Fibroblast of pulmonary artery (primary cell): ENCODE measurements at places on chromosomes 1 and 21.
A peak's percentile ranks its signal among the peaks of the same experiment; 100 is the strongest.

- no peak for DNase-seq
Observed at GRCh38 chr1:213738658-213739057, 249.1 kb upstream of the PROX1 start.

DNA sequence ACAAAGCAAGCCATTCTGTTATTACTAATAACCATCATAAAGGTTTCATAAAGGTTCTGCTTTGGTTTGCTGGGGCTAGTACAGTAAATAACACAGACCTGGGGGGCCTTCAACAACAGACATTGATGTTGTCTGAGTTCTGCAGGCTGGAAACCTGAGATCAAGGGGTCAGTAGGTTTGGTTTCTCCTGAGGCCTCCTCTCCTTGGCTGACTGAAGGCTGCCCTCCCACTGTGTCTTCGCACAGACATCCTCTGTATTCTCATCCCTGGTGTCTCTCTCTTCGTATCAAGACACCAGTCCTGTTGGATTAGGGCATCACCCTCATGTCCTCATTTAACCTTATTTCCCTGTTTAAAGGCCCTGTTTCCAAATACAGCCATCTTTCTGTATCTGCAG is 37.3 kb downstream of the HUNK start:
- DNase-seq = no peak

DNA sequence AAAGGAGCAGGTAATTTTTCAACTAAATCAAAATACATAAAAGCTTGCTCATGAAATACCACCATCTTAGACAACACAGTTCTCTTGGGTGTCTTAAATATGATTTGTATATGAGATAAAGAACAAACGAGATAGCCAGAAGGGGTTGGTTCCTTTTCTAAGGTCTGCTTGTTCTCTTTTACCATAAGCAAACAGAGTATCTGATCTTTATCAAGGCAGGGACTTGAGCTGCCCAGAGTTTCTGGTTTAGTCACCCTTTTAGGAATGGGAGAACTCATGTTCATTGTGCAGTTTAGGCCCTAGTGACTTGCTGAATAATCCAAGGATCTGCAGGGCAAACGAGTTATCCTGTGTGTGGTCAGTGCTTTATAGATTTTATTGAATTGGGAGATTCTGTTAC is 3.0 kb upstream of the SUCO start:
- no peak for DNase-seq

DNA sequence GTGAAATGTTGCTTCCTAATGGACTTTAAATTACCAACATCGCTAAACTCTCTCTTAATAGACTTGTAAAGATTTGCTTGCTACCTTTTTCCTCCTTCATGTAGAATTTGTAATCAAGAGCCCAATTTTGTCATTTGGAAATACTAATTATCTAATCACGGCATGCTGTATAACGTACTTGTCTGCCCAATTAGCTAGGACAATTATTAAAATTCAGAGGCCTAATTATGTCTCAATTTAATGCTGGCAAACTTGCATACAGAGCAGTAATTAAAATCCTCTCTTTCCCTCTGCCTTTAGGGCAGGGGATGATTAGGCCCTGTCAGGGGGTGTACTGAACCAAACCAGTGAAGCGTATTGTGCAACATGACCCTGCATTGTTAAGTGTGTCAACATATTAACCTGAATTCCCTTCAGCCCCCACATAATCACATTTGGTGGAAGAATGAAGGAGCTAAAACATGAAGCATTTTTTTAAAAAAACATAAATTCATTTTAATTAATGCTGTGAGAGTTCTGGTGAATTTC is 137.4 kb upstream of the BARHL2 start:
- no peak for DNase-seq

- no peak for DNase-seq
Observed at GRCh38 chr1:40872276-40872675, 10.1 kb upstream of the CITED4 start.

DNA sequence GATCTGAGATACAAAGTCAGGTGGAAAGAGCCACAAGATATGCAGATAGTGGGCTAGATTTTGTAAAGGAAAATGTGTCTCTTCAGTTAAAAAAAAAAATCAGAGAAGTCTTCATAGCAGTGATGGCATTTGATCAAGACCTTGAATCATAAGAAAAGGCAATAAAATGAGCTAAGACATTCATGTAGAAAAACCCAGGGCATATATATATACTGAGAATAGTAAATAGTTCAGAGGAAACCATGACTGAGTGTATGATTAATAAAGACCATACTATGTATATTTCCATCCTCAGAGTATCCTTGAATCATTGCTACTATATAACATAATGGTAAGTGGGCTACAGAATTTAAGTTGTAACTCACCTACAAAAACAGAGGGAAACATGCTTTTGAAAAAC is 321.7 kb upstream of the NR5A2 start:
- DNase-seq = no peak

DNA sequence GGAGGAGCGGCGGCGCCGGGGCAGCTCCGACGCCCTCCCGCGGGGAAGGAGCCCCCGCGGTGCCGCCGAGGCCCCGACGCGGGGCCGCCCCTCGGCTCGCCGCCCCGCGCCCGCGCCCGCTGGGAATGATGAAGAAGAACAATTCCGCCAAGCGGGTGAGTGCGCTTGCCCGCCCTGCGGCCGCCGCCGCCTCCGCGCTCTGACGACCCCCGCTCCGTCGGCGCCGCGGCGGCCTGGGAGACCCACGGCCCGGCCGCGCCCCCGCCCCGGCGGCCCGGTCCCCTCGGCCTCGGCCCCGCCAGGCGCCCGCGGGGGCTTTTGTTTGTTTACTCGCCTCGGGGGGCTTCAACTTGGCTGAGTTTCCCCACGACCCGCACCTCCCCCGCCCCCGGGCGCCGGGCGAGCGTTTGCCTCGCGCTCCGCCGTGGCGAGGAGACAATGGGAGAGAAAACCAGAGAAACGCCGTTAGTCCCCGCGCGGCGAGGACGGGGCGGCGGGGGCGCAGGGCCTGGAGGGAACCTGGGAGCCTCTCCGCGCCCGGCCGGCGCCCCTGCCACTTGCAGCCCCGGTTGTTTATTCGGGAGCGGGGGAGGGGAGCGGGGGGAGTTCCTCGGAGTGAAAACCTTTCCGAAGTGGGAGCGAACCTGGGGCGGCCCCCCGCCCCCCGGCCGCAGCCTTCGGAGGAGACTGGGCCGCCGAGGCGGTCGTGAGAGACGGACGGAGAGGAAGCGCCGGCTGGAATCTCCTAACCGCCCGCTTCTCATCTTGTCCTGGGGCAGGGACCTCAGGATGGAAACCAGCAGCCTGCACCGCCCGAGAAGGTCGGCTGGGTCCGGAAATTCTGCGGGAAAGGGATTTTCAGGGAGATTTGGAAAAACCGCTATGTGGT is 661 bp downstream of the PLEKHO1 start:
- DNase-seq = no peak

DNA sequence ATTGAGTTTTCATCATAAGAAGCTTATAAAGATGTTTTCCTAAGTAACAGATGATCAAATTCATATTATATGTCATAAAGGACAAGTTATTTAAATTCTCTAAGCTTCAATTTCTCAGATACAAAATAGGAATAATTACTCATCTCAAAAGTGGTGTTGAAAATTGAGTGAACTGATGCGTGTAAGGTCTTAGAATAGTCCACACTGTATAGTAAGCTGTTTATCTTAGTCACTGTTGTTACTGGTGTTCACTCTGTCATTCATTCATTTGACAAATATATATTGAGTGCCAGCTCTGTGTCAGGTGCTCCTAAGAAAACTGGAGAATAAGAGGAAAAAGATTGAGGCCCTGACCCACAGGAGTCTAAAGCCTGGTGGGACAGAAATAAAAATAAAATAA is 186.3 kb upstream of the BRINP3 start:
- no peak for DNase-seq

GRCh38 chr1:241902391-241903065 is 54.5 kb downstream of the EXO1 start:
- peak; percentile 11 for DNase-seq

DNA sequence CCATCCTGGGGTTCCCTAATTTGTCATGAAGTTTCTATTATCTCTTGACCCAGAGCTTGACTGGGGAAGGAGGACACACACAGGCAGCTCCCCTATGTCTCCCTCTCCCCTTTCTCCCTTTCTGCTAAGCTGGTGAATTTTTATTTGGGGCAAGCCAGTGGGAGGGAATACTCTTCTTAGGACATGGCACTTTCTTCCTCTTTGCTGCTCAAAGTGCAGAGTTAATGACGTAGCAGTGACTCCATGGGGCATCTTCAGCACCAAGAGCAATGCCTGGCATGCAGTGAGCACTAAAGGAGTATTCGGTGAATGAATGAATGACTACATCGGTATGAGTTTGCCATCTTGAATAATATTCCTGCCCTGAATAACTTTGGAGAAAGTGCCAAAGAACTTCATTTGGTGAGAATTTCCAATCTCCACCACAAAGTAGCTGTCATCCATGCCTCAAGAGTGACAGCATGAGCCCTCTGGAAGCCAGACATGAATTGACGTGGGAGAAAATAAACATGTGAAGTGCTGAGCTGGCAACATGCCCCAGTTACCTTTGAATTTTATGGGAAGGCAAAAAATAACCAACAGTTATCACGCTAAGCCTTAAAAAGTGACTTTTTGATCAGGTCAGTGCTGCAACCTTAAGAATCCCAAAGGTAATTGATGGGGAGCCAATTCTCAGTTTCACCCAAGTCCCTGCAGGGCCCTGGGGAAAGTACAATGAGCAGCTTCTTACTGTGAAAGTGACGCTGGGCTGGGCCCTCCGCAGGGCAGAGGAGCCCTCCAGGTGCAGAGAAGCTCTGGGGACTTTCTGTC is 22.1 kb upstream of the ATF3 start:
- DNase-seq = no peak

DNA sequence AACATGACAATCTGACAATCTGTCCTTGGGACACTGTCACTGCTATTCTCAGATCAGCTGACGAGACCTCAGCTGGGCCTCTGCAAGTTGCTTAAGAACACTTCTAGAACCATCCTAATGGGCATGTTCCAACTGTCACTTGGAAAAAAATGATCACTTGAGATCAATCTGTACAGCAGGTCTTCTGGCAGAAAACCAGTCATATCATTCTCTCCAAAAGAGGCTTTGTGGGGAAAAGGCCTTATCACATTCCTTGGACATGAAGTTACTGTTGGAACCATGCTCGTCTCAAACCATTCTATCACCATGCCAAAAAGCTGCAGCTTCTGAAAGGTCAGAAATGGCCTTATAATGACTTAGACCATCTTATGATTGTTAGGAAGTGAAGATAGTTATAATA is 744.2 kb downstream of the USP25 start:
- peak; percentile 39 for DNase-seq

DNA sequence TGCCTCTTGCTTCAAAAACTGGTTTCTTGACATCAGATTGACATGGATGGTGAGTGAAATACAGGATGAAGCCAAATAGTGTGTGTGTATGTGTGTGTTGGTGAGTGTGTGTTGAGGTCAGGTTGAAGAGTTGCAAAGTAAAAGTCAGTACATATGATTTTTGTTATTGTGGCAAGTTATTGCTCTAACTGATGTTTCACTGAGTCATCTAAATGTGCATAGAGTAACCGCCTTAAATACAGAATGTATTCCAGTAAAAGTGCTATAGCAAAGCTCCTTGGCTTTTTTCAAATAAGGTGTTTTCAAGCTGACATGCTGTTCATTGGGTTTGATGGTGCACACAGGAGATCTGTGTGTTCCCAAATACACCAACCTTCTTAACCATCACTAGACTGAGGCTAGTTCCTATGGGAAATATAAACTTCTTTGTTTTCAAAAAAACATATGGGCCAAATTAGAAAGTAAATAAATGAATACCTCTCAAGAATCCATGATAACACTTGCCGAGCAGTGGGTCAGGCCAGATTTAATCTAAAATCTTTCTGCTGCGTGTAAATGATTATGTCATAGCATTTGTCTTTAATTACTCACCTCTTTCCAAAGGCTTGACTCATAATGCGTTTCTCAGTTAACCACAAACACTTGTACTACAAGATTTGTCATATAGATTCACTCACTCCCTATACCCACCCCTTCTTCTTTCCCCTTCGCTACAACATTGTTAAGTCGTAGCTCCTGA is 151.1 kb downstream of the LYPLAL1 start:
- DNase-seq = peak; percentile 85

- no peak for DNase-seq
Observed at GRCh38 chr1:36300526-36300925, 5.6 kb upstream of the SH3D21 start.

- no peak for DNase-seq
Observed at GRCh38 chr1:197908716-197909220, 6.3 kb downstream of the C1orf53 start.

GRCh38 chr1:53588053-53588779 is 129.0 kb downstream of the DMRTB1 start:
- DNase-seq = no peak

DNA sequence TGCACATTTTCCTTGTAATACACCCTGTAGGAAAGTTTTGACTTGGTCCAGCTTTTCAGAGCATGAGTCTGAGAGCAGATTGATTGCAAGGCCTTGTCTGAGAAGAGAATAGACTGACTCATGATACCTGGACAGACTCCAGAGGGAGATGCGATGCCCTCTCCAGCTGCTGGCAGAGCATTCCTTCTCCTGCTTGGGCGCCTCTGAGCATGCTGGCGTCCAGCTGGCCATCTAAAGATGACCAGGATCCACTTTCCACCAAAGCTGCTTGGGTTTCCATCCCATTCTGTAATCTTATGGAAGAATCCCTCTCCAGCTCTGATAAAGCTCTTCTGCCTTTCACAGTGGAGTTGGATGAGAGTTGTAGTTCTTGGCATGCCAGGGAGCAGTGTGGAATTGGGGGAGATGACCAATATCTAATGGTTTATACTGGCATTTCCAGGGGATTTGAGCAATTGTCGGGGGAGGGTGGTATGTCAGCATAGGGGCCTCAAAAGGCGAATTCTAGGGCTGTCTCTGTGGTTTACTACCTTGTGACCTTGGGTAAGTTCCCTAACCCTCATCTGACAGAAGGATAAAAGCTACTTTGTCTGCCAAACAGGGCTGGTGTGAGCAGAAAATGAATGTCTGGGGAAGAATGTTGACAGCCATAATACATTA is 19.5 kb downstream of the SZRD1 start:
- DNase-seq = peak; percentile 81

DNA sequence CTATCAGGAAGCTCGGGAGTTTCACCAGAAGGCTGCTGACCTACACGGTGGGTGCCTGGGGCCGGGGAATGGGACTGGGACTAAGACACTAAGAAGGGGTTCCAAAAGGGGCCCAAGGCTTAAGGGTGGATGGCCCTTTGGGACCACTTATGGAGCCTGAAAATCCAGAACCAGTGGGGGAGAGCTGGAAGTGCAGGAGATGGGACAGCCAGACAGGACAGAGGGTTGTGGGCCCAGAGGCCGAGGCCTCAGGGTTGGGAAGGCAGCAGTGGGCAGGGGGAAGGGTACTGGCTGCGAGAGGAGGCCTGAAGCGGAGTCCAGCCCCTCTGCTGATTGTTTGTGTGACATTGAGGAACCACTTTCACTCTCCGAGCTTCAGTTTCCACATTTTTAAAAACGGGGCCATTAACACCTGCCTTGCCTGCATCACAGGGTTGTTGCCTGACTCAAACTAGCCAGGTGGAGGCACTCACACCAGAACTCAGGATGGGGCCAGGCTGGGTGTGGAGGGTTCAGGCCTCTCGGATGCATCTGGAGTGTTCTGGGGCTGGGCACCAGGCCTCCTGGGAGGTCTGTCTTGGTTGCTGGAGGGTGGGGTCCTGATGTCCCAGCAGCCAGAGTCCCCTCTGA is 3.0 kb downstream of the TTC24 start:
- no peak for DNase-seq

- DNase-seq = no peak
Observed at GRCh38 chr1:53505891-53506290, 46.7 kb downstream of the DMRTB1 start.

- peak; percentile 73 for DNase-seq
Observed at GRCh38 chr1:154583773-154584172, 16.2 kb downstream of the CHRNB2 start.
